ENCODE measurements at places on chromosomes 13 and 19.

DNA sequence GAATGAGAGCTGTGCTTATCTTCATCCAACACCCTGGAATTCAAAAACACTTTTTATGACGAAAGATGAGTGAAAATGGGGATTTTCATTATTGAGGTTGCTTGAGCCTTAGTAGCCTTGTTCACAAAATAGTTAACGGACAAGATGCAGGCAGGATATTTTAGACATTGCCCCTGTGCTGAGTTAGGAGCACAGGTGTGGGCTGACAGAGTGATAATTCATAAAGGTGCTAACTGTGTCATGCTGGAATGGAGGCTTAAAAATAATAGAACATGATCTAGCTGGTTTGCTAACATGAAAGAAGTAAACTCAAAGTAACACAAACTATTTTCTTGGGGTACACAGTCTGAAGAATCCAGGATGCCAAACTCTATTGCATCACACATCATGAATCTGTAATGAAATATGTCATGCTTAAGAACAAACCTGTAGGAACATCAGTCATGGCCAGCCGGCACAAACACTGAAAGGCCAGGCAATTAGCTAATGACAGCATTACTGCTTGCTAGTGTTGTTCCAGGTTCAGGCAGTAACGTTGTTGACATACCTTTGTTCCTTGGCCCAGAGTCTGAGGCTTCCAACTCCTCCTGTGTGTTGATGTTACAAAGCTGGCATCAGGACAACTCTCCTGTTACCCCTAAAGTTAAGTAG, 55.3 kb downstream of the FRY start:
- DNase-seq, result no peak

DNA sequence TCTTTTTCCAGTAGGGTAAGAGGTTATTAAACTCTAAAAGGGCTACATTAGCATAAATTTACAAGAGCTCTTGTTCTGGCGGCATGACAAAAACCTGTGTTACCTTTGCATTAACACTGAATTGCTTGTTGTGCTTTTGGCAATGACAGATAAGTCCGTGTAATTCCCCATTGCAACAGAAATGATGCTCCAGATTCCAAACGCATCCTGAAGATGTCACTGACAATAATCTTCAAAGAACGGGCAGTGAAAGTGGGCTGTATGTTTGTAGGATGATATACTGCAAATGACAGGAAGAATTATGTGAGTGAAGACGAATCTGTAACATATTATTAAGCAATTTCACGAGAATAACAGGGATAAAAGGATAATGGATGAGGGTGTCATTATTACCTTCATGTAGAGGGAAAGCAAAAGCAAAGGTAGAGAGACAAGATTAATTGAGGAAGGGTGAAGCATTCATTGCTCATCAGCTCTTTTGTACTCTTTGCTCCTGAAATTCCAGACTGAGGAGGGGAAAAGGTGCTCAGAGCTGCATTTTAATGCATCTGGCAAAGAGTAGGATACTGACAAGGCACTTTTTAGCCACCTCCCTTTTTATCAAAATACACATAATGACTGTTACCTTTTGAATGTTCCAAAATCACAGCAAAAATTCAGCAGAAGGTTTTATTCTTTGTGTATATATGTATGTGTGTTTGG, 38.5 kb upstream of the MAB21L1 start:
- no peak for DNase-seq

DNA sequence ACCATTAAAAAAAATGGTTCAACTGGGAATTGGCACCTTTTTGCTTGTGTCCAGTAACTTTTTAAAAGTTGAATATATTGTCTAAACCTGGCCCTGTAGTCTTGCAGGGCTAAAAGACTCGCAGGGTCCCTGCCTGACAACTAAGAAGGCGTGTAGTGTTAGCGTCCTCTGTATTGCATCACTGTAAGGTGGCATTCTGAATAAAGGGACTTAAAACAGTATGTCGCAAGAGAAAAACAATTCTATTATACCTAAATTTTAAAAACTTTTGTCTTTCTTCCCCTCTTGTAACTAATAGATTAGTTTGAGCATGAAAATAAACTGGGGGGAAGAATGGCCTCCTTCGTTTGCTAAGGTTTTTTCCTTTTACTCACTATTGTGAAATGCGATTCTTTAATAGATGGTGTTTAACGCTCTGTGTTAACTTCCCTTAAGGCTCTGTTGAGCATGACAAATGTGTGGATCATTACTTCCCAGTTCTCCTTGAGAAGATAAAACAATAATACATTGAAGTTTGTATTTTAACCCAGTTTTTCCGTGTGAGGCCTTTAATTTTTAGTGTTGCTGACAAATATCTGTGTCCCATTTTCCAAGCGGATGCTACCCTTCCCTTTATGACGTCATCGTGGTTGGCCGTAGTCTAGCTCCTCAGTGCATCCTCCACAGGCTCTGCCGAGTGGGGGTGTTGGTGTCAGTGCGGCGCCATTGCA, 134.6 kb downstream of the KATNAL1 start:
- no peak for DNase-seq

- peak; percentile 96 for DNase-seq
Measured at GRCh38 chr13:113187263-113187669, 21.2 kb downstream of the PCID2 start.

- no peak for DNase-seq
Measured at GRCh38 chr19:38452430-38453366, 19.2 kb downstream of the RYR1 start.

GRCh38 chr19:54573330-54573872, at the start of gene LILRA2:
LILRA2 (plus strand) TSS chr19:54573790; CDS start chr19:54573879, 89 bp downstream.
- DNase-seq, result no peak

GRCh38 chr19:2186071-2186846, 22.5 kb downstream of the DOT1L start:
- peak; percentile 93 for DNase-seq

GRCh38 chr19:18388100-18388959, 2.4 kb downstream of the GDF15 start:
- no peak for DNase-seq

DNA sequence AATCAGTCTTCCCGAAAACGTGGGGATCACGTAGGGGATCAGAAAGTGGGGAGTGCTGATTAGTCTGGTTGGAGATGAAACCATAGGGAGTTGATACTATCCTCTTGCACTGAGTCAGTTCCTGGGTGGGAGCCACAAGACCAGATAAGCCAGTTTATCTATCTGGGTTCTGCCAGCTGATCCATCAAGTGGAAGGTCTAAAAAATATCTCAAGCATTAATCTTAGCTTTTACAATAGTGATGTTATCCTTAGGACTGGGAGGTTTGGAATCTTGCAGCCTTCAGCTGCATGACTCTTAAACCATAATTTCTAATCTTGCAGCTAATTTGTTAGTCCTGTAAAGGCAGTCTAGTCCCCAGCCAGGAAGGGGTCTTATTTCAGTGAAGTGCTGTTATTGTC, 2474.2 kb downstream of the PCDH9 start:
- DNase-seq, result no peak

DNA sequence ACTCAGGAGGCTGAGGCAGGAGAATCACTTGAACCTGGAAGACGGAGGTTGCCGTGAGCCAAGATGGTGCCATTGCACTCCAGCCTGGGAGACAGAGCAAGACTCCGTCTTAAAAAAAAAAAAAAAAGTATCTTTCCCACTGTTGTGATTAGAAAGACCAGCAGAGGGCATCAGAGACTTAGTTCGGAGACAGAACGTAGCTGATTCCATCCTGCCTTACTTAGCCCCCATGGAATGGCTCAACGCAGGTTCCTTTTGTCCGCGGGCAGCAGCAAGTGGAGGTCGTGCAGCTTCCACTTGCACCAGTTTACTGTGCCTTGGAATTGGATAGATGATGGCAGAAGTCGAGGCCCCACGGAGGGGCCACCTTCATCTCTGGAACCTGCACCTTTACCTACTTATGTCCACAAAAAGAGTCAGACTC, 8.1 kb downstream of the TIMM29 start:
- peak; percentile 19 for DNase-seq

DNA sequence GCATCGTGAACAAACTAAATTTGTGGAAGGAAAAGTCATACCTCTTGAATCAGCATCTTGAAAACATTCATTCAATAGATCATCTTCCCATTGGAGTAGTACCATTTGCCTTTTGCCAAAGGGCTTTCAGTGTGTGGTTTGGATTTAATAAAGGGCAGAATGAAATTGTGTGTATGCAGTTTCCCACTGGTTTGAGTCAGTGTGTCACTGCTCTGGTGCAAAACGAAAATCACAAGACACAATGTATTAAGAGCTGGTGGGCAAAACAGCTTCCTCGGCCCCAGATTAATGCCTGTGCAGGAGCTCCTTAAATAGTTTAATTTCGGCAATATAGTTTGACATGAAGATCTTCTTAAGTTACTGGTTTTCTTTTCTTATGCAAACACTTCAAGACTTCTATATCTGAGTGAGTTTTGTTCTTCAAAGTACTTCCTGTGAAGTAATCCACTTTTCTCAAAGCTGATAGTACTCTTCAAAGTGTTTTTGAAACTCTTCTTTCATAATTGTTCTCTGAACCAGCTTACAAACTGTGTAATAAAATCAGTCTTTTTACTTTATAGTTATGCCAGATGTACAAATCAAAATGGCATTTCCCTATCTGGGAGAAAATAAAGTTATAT, 32.1 kb downstream of the RASL11A start:
- DNase-seq, result no peak

GRCh38 chr19:6076675-6077463, 33.4 kb downstream of the RFX2 start:
- peak; percentile 85 for DNase-seq

GRCh38 chr13:21672796-21673538, 2.1 kb downstream of the FGF9 start:
- no peak for DNase-seq

DNA sequence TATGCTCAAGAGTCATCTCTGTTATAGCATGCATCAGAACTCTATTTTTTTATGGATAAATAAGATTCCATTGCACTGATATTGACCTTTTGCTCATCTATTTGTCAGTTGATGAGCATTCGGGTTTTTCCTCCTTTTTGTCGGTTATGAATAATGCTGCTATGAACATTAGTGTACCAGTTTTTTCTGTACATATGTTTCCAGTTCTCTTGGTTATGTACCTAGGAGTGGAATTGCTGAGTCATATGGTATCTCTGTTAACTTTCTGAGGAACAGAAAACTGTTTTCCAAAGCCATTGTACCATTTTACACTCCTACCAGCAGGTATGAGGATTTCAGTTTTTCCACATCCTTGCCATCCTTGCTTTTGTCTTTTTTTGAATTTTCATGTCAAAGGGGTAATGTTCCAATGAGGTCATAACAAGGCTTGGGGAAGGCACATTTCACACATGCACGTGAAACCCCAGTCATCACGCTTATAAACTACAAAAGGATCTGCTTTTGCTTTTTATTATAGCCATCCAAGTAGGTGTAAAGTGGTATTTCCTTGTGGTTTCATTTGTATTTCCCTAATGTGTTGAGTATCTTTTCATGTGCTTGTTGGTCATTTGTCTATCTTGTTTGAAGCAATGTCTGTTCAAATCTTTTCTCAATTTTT, 14.6 kb downstream of the KBTBD7 start:
- peak; percentile 24 for DNase-seq

GRCh38 chr13:46773541-46773940, 23.4 kb downstream of the ESD start:
- no peak for DNase-seq

- no peak for DNase-seq
Measured at GRCh38 chr13:23445794-23446193, 12.3 kb upstream of the SACS start.

DNA sequence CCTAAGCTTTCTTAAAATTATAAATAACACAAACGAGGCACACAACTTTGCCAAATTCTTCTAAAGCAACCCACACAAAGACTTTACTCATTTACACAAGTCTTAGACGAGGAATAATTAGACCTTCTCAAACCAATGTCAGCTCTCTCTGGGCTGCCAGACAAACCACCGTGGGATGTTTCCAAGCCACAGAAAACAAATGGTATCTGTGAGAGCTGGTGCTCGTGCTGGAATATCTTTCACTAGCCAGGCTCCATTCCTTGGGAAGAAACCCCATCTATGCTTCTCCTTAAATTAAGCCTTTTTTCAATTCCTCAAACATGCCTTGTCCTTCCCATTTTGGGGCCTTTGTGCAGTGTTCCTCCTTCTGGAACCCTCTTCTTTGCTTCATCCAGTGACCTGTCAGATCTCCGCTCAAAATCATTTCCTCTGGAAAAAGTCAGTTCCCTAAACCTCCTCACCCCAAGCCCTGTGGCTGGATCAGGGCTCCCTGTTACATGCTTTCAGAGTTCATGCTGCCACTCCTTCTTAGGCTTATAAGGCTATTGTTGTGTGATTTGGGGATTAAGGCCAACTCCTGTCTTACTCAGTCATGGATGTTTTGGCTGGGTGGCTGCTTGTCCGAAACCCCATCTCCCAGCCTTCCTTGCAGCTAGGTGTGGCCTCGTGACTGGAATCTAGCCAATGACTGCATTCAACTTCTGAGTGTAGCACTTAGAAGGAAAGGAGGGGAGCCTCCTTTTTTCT, 64.2 kb upstream of the GTF2F2 start:
- DNase-seq, result no peak

DNA sequence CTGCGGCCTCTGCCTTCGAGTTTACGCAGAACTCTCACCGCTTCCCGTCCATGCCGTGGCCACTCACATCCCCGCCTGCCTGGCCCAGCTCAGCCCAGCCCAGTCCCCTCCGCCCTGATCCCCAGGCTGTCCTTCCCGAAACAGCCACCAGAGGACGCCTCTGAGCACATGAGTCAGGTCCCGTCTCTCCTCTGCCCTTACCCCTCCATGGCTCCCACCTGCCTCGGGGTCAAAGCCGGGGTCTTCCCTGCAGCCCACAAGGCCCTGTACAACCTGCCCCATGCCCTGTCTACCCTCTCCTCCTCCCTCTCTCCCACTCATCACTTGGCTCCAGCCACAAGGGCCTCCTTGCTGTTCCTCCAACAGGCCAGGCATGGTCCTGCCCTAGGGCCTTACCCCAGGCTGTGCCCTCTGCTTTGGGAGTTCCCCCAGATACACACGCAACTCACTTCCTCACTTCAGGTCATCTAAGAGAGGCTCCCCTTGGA, 8.1 kb upstream of the SEMA6B start:
- DNase-seq, result no peak

GRCh38 chr13:24261566-24261965, 47.8 kb upstream of the C1QTNF9 start:
- no peak for DNase-seq

DNA sequence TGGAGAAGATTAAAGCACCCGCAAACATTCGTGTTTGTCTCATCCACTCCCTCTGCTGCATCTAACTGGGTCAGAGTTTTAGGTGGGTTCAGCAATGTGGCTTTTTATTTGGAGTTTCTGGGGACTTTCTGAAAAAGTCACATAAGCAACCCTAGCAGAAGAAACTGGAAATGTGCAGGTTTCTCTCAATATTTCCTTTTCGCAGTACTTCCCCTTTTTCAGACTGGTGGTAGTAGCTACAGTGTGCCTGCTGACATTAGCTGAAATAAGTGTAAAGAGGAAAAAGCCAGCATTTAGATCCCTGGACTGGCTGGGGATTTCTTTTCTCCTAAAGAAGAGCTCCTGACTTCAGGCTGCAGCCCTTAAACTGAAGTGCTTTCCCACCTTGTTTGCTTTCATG, 15.9 kb upstream of the OLFM4 start:
- DNase-seq, result no peak

GRCh38 chr13:40026174-40026585, 370.7 kb downstream of the COG6 start:
- no peak for DNase-seq

DNA sequence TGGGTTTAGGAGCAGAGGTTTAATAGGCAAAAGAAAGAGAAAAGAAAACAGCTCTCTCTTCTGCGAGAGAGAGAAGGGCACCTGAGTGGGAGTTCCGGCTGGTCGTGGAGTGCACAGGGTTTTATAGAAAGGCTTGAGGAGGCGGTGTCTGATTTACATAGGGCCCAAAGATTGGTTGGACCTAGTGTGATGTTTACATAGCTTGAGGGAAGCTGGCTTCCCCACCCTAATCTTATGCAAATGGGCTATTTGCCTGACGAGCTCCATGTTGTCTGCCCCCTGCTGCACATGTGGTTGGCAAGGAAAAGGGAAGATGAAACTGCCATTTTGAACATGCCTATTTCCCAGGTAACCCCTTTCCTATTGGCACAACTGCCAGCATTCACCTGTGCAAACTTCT, 21.5 kb upstream of the MEDAG start:
- DNase-seq, result no peak

All from AG04449 (cell line).